ENCODE measurements at places on chromosomes 6 and 20. TPM values are rescaled to one million over a fixed set of nuclear protein-coding genes. Genes with fewer than 3 reads are reported as not detected.

The FITM2 gene
- total RNA-seq, result 12.7 TPM

The NFATC2 gene
- total RNA-seq, result 1.8 TPM

The TRAPPC3L gene
- total RNA-seq, result not detected

The CHRNA4 gene
- not detected for total RNA-seq

The PTK6 gene
- total RNA-seq, result under 0.01 TPM

The SMOC2 gene
- total RNA-seq, result not detected

The PROKR2 gene
- not detected for total RNA-seq

The CNBD2 gene
- 2.2 TPM for total RNA-seq

The HFE gene
- total RNA-seq, result 25.2 TPM

The ZSCAN31 gene
- 2.3 TPM for total RNA-seq

The SIRPG gene
- not detected for total RNA-seq

The TMEM151B gene
- not detected for total RNA-seq

The RCAN2 gene
- total RNA-seq, result 37.2 TPM

The SLC17A9 gene
- total RNA-seq, result 13.0 TPM

The MRPL18 gene
- 50.6 TPM for total RNA-seq

The GPLD1 gene
- not detected for total RNA-seq

The CNR1 gene
- total RNA-seq, result not detected

The FKBP1C gene
- 0.24 TPM for total RNA-seq

The SEL1L2 gene
- not detected for total RNA-seq

The GRM1 gene
- total RNA-seq, result 0.16 TPM

The KIF25 gene
- total RNA-seq, result 0.32 TPM

The C20orf141 gene
- total RNA-seq, result not detected

The FAM162B gene
- 0.81 TPM for total RNA-seq

The TREM2 gene
- total RNA-seq, result not detected
